ENCODE measurements at places on chromosomes 16 and 17. TPM values are rescaled to one million over a fixed set of nuclear protein-coding genes. Genes with fewer than 3 reads are reported as not detected.

DNA sequence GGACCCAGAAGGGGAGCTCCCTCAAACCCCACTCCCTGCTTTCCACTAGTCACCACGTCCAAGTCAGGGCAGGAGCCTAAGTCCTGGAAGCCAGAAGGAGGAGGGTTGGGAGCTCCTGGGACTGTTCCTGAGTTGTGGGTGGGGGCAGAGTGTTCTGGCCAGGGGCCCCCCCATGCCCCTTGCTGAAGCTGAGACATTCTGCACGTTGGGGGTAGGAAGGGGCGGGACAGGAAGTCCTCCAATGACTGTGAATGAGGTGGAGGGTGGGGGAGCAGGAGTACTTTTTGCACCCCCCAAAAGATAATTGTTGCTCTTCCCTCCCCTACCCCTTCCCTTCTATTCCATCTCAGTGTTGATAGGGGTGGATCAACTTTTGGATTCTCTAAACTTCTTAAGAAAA lies 21.4 kb upstream of the C17orf113 start:
- DNase-seq: no peak

GRCh38 chr17:63974594-63975192 lies 2.0 kb upstream of the SCN4A start:
- DNase-seq: peak; percentile 57

Gene ITGAL
- not detected for total RNA-seq

GRCh38 chr16:74607962-74608356 lies 1.0 kb upstream of the GLG1 start:
- DNase-seq: no peak

GRCh38 chr16:84819644-84820304 lies at the start of gene CRISPLD2:
Gene CRISPLD2, plus strand, starts transcription at chr16:84819985. Its CDS starts 18,511 bp downstream, at chr16:84838496.
- DNase-seq: peak; percentile 67

- DNase-seq: no peak
Measured at GRCh38 chr16:85911251-85911930, 12.4 kb downstream of the IRF8 start.

DNA sequence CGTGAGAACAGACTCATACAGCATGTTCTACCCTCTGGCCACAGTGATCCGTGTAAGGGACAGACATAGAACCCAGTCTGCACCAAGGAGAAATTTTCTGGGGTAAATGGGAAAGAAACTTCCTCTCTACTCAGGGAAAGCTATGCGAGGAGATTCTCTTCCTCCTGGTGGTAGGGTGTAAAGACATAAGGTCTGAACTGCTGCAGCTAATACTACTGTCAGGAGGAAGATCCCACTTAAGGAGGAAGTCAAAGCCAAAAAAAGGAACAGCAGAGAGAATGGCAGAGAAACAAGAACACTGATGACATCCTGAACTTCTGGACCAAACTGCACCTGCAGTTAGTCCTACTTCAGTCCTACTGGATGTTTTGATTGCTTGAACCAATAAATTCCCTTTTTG lies 7.1 kb upstream of the TM4SF5 start:
- DNase-seq: no peak

Gene RHBDL1
- total RNA-seq: 1.6 TPM

GRCh38 chr16:65697521-65697920 lies 575.7 kb upstream of the CDH11 start:
- no peak for DNase-seq

Gene APOH
- total RNA-seq: 0.10 TPM

- no peak for DNase-seq
Measured at GRCh38 chr16:77963185-77964044, 58.9 kb upstream of the CLEC3A start.

DNA sequence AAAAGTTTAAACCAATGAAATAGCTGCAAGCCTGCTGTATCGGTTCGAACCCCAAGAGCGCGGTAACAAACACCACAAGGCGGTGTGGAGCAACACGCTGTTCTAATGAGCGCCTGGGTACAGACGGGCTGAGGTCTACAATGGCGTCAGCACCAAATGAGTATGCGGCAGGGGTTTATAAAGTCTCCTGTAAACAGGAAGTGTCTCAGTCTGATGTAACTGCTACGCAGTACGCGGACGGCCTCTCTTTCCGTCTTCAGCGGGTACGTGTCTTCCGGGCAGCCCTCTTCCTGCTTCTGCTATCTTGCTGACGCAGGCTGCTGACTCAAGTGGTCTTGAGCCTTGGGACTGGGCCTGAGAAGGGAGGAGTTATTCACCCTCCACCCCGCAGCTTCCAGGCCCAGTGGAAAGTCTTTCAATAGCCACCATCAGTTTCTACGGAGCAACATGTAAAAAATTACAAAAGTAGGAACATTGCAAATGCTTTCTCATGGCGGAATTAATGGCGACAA lies 40.5 kb upstream of the KCNJ2 start:
- no peak for DNase-seq

DNA sequence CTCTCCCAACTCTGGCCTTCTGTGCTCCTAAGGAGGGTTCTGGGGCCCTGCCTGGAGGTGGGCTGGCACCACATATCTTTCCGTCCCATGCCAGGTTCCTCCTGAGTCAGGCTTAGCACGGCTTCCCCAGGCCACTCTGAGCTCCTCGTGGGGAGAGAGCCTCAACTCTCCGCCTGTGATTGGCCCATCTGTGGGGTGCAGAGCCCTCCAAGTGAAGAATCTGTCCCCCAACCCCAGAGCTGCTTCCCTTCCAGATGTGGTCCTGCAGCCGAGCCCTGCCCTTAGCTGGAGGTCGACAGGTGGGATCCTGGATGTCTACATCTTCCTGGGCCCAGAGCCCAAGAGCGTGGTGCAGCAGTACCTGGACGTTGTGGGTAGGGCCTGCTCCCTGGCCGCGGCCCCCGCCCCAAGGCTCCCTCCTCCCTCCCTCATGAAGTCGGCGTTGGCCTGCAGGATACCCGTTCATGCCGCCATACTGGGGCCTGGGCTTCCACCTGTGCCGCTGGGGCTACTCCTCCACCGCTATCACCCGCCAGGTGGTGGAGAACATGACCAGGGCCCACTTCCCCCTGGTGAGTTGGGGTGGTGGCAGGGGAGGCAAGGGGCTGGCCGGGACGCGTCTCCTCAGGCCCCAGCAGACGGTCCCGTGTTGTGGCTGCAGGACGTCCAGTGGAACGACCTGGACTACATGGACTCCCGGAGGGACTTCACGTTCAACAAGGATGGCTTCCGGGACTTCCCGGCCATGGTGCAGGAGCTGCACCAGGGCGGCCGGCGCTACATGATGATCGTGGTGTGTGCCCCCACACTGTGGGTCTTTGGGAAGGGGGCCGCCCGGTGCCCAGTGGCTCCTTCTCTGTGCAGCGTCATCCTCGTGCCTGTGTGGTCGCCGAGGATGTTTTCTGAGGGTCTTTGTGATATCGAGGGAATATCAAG lies 6.9 kb downstream of the GAA start:
- no peak for DNase-seq

DNA sequence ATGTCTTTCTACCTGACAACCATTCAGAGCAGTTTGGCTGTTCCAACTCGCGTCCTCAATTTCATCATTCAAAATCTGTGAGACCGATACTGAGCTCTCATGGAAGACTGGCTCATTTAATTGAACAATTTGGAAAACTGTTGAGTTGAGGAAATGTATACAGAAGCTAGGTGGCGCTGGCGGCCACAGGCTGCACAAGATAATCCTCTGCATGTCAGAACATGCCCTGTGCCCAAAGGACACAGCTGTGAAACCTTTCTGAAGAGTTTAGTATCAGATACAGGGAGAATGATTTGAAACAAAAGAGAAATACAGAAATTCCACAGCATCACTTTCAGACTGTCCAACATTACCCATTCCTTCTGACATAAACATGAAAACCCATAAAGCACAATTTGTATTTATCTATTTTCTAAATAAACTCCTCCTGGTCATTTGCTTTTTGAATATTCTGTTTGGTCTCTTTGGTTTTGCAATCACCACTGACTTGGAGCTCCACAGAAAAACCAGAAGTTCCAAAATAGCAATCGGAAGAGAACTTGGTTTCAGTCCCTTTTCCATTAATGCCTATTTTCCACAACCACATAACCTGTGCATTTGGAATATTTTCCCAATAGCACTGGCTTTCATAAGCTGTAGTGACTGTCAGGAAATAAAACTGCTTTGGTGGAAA lies 192.8 kb downstream of the MAP2K6 start:
- peak; percentile 74 for DNase-seq

DNA sequence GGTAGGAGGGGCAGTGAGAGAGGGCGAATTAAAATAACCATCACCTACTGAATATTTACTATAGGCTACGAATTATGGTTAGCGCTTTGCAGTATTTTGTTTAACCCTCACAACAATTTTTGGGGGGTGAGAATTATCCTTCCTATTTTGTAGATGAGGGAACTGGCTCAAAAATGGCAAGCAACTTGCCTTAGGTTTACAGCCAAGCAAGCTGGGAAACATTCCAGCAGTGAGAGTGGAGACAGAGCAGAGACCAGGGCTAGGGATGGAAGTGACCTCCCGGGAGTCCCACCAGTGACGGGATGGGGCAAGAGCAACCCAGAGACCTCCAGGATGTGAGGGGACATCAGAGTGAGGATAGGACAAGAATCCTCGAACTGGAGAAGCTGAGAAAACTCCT lies 352 bp upstream of the VMO1 start:
- no peak for DNase-seq

- DNase-seq: peak; percentile 32
Measured at GRCh38 chr17:64580384-64581315, 73.9 kb downstream of the CEP95 start.

- no peak for DNase-seq
Measured at GRCh38 chr17:8900626-8901585, 33.4 kb upstream of the PIK3R6 start.

- DNase-seq: no peak
Measured at GRCh38 chr17:71779482-71779881, 341.3 kb upstream of the SOX9 start.

DNA sequence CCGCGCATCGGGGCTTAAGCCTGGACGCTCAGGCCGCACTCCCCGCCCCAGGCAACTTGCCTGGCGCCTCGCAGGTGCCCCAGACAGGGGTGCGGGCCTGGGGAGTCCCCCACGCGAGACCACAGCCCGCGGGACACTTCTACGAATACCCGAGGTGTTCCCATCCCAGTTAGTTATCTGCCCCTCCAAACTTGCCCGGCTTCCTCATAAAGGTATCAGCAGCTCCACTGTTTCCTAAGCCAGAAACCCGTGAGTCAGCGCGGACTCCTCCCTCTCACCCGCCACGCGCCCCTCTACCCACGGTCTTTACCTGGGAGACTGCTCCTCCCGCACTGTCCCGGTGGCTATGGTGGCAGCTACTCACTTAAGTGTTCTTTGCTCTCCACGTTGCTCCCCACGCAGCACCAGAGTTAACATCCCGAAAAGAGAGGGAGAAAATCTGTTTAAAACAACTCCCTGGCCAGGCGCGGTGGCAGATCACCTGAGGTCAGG lies 1.0 kb upstream of the CREBBP start:
- no peak for DNase-seq

- no peak for DNase-seq
Measured at GRCh38 chr17:46756081-46756735, 62.3 kb downstream of the WNT3 start.

Gene GNG13
- not detected for total RNA-seq

Gene KRTAP2-1
- not detected for total RNA-seq

Gene KRT15
- total RNA-seq: 2.8 TPM

Gene OTOA
- 0.10 TPM for total RNA-seq

GRCh38 chr16:89904606-89905510 lies 13.8 kb upstream of the MC1R start:
- DNase-seq: no peak

GRCh38 chr16:27302126-27302525 lies 11.6 kb upstream of the IL4R start:
- DNase-seq: no peak

DNA sequence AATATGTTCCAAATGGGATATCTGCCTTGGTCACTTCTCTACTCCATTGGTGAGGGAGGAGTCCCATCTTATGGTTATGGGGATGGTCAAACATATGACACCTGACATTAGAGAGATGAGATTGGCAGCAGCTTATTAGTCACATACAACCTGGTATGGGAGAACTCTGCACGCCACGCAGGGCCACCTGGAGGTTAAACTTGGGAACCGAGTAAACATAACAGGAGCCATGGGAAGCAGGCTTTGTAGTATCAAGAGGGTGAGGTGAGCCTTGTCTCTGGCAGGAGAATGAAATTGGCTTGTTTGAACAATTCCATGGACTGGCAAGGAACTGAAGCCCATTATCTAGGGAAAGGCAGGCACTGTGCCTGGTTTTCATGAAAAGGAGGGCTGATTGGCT lies 238.7 kb upstream of the ELAC2 start:
- DNase-seq: no peak

GRCh38 chr17:42798011-42798382 lies 507 bp downstream of the COA3 start:
- no peak for DNase-seq

DNA sequence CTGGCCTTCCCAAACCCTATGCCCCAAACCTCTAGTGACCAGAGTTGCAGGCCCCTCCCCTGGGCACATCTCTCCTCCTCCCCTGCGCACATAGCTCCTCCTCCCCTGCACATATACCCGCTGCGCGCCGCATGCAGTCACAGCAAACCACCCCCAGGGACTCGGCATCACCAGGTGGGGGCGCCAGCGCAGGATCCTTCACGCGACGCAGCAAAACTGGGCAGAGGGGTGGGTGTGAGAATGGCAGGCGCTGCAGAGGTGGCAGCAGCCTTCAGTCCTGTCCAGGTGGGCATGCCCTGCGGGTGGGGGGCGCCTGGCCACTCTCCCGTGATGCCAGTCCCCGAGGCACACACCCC lies 5.6 kb downstream of the CORO6 start:
- DNase-seq: peak; percentile 49

DNA sequence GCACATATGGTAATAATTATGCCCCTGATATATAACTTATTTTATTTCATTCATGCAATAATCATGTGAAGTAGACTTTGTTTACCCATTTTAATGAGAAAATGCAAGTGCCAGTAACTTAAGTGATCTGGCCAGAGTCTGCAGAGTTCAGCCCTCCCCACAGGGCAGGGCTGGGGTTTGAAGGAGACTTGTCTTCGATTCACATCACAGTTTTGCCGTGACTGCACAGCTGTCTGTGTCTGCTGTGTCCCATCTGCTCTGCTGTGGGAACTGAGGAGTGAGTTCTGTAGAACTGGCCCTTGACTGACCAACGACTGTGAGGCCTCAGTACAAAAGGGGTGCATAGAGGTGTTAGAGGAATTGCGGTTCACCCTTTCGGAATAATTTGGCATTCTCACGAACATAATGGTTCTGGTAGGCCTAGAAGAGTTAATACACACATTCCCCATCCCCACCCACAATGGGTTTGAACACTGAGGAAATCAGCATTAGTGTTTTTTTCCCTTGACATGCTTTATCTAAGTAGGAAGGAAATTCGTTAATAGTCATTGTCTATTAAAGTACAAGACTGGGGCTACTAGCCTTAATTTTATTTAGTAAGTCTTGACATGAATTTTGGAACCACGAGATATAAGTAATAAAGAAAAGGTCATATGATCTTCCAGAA lies 113.6 kb upstream of the MON1B start:
- no peak for DNase-seq

Gene PPP1R1B
- 0.15 TPM for total RNA-seq

GRCh38 chr17:28159004-28159403 lies 116.5 kb downstream of the NLK start:
- no peak for DNase-seq

- no peak for DNase-seq
Measured at GRCh38 chr17:44912763-44913544, 2.3 kb downstream of the GFAP start.

GRCh38 chr16:48188449-48189102 lies 32.8 kb upstream of the ABCC12 start:
- DNase-seq: peak; percentile 55

Data from renal cortical epithelial cell (primary cell).